Stimulated activated CD8-positive, alpha-beta memory T cell treated with anti-CD3 and anti-CD28 coated beads, Interleukin-2, amount 100 ng/mL, for 1 hour (primary cell): ENCODE measurements at places on chromosomes 7 and 10.
A peak's percentile ranks its signal among the peaks of the same experiment; 100 is the strongest.

DNA sequence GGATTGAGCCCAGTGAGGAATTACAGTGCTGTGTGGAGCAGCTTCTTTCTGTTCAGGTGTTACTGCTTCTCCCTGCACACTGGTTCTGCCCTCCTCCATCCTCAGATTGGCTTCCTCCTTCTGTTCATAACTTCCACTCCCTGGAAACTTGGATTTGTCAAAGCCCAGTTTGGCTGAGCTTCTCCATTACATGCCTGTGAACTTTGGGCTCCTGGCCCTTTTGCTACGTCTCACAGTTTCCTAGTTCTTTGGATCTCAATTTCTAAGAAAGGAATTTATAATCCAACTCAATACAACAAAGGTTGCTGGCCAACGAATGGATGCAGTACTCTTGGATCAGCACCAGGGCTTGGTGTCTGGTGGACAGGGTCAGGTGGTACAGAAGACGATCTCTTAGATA lies 318.1 kb downstream of the RPS24 start:
- DNase-seq: no peak

DNA sequence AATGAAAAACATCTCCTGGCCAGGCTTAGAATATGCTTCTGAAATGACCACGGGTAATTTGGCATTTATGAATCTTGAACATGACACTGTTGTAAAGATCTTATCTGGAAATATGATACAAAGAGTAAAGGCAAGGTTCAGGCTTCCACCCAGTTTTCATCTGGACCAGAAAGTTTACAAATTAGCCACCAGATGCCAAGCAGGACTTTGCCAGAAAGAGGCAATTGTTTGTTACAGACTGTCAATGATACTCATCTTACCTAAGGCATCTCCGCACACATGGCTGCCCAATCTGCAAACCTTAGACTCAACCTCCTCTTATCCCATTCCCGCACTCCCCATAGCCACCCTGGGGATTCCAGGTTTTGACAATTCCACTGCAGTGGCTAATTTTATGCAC lies 795.3 kb downstream of the TYW1 start:
- no peak for DNase-seq

- no peak for DNase-seq
These were observed 81.9 kb upstream of the INSIG1 start for GRCh38 chr7:155215576-155216325.

DNA sequence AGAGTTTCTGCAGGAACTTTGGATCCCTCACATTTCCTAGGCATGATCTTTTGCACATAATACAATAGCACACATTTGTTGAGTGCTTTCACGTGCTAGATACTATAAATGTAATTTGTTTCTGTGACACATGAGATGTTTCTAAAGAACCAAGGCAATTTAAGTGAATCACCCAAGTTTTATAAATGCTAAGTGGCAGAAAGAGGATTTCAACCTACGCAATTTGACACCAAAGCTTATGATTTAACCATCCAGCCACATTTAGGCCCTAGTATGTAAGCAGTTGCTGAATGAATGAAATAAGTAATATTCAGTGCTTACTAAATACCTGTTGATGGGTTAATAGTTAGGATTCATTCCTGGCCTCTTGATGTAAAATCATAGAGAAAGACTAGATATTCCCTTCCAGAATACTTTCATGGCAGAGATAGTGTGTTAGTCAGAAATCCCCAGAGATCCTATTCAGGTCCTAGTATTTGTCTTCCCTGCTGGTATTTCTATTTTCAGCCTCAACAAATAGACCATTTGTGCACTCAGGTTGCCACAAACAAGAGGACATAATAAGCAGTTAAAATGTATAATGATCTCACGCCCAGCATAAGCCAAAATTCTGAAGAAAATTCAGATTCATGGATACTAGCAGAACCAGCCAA lies 572.6 kb downstream of the IPMK start:
- DNase-seq: no peak

GRCh38 chr7:137032436-137032835 lies 164.0 kb downstream of the CHRM2 start:
- DNase-seq: no peak

DNA sequence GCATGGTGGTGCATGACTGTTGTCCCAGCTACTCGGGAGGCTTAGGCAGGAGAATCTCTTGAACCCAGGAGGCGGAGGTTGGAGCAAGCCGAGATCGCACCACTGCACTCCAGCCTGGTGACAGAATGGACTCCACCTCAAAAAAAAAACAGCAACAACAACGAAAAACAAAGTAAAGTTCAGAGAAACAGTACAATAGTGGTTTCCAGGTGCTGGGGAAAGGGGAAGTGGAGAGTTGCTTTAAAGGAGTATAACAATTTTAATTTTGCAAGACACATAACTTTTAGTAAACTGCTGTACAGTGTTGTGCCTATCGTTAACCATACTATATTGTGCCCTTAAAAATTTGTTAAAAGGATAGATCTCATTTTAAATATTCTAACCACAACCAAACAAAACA lies 662.7 kb upstream of the POT1 start:
- no peak for DNase-seq

- DNase-seq: no peak
These were observed 29.1 kb downstream of the TFPI2 start for GRCh38 chr7:93861325-93861949.

DNA sequence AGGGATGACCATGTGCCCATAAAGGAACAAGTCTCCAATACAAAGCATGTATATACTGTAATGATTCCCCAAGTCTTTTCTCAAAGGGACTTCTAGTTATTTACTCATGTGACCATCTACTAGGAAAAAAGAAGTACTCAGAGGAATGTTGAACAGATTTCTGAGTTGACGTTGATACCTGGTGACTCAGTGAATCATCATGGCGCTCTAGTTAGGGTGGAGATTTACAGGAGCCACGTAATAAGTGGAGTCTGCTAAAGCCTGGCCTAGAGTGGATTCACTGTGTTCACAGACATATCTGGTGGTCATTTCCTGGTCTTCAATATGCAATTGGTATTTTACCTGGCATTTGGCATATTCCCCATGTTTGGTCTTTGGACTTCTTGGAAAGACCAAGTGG lies 302.2 kb upstream of the CACNA2D1 start:
- DNase-seq: no peak

GRCh38 chr10:67666416-67667034 lies 29.5 kb downstream of the CTNNA3 start:
- no peak for DNase-seq

DNA sequence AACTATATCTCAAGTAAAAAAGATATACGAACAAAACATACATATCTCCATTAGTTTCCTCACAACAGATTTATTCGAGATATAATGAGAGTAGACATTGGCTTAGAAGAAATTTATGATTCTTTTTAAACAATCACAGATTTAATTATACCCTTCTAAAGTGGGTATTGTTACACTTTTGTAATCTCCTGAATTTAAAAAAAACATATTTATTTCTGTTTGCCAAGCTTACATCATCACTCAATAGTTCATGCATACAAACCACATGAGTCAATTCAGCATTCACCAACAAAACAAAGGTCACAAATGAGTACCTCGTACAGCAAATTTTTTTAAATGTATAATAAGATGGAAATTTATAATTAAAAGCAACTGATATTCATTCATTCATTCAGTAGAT lies 17.6 kb downstream of the LRRN3 start:
- DNase-seq: no peak

DNA sequence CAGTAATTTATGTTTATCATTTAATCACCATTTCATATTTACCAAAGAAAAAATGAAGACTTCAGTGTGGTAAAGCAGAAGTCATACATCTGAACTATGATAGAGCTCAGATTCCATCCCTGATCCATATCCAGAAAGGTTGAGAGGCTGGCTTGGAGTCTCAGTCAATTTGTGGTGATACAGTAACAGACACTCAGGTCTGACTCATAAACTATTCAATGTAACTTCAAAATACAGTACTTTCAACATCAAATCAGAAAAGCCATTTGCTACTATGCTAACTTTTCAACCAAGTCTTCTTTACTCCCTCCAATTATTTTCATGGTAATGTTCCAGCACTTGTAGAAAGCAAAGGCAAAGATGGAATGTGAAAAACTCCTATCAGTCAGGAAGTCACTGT lies 190.4 kb downstream of the HDAC9 start:
- no peak for DNase-seq

GRCh38 chr10:36666451-36666850 lies 458.9 kb upstream of the ANKRD30A start:
- no peak for DNase-seq

GRCh38 chr10:71234004-71234894 lies 21.9 kb downstream of the UNC5B start:
- DNase-seq: no peak

GRCh38 chr10:124906551-124907001 lies 35.3 kb upstream of the ZRANB1 start:
- DNase-seq: no peak

GRCh38 chr10:34507217-34507616 lies 307.9 kb downstream of the PARD3 start:
- no peak for DNase-seq

GRCh38 chr10:30374353-30374752 lies 25.3 kb upstream of the MTPAP start:
- no peak for DNase-seq

DNA sequence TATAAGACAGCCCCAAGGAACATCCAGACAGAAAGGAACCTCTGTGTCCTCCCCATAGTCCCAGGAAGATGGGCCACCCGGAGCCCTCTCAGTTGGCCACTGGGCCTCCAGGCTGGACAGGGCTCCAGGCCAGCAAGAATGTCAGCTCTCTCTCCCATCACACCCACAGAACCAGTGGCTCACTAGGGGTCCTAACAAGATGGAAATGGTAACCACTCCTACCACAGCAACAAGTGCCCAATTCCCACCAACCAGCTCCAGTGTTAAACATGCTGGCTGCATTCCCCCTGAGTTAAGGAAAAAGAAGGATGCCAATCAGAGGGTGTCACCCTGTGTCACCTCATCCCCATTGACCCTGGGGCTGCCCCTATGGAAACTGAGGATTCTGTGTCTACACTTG lies 333.0 kb downstream of the GRID1 start:
- no peak for DNase-seq

- no peak for DNase-seq
These were observed 37.7 kb downstream of the ASB13 start for GRCh38 chr10:5628451-5629302.

DNA sequence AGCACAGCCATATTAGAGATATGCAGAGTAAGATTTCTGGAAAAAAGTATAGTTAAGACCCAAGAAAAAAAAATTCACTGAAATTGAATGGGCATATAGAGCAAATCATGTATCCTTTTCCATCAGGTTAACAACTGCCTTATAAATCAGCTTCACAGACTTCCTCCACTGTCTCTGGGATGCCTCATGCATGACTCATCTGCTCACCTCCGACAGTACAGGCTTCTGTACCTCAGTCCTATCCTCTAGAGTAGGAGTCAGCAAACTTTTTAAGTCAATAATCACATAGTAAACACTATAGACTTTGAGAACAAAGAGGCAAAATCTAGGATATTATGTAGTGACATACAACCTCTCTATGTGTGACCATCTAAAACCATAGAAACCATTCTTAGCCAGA lies 211.6 kb upstream of the SP8 start:
- DNase-seq: no peak

DNA sequence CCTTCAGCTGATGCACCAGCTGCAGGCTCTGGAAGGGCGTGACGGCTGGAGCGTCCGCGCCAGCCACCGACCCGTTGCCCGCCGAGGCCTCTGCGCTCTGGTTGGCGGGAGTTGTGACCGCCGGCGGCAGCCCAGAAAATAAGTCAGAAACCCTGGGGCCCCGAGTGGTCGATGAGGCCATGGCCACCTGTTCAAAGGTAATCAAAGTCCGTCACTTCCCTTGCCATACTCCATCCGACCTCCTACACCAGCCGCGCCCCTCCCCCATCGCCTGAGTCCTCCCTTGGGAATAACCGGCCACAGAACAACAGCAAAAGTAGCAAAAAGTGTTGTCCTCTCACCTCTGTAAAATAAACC lies 406 bp downstream of the PRLHR start:
- DNase-seq: no peak

DNA sequence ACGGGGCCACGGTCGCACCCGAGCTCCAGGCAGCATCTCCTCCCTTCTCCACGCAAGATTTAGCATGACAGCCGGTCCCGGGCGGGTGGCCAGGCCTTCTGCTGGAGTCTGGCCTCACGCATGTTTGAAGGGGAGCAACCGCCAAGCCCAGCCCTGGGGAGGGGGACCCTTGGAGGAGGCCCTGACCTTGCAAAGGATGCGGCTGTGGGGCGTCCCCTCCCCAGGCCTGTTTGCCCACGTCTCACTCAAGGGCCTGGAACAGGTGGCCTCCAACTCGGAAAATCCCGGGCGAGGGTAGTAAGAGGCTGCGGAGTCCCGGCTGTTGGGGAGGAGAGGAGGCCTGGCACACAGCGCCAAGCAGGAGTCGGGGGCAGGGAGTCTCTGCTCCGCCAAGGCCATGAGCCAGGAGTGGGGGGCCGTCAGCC lies 50.6 kb upstream of the DPYSL4 start:
- DNase-seq: no peak

DNA sequence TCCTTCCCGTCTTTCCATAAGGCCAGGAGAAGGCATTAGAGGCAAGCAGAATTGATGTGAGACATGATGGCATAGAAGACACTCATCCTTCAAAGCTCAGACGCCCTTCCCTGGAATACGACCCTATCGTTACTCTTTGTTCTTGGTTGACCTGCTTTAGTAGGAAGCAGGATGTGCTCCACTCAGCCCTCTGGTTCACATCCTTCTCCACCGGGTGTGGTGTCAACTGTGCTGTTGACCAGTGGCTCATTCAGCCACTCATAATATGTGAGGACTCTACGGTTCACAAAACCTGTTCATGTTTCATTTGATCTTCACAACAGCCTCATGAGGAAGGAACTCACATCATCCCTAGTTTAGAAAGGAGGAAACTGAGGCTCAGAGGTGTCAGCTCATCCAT lies 47.1 kb downstream of the ADRA2A start:
- DNase-seq: no peak

DNA sequence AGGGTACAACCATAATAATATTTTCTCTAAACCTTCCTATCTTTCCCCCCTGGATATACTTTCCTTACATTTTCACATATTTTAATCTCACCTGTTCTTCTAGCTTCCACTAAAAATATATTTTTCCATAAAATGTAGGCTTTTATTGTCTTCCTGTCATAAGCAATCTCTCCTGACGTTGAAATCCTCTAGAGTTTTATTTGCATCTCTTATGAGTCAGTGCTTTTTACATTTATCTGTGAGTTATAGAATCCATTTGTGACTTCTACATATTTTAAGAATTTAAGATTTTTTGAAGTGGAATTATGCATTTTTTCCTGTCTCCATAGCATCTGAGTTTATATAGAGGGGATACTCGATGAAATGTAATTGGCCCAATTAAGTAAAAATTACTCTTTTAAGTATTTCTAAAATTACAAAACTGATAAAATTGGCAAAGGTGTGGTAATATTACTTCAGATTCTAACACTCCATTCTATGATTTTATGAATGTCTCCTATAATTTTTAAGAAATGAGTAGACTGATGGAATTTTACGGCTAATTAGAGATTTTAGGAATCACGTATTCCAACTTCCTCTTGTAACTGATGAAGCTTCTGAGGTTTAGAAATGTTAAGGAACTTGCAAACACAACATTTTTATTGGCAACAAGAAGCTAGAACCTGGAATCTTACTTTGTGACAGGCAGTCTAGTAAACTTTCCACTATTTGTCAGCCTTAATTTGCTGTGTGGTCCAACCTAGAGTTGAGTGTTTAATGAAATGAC lies 422.9 kb upstream of the SEMA3A start:
- DNase-seq: no peak

GRCh38 chr10:5618829-5619228 lies 47.6 kb downstream of the ASB13 start:
- no peak for DNase-seq

- peak; percentile 9 for DNase-seq
These were observed 819 bp downstream of the TMED4 start for GRCh38 chr7:44580945-44581878.
